Daoy (cell line): ENCODE measurements at places on chromosomes 7 and 10. TPM values are rescaled to one million over a fixed set of nuclear protein-coding genes. Genes with fewer than 3 reads are reported as not detected.

GRCh38 chr10:100740476-100741377 is 4.7 kb upstream of the PAX2 start:
- no peak for DNase-seq

DNA sequence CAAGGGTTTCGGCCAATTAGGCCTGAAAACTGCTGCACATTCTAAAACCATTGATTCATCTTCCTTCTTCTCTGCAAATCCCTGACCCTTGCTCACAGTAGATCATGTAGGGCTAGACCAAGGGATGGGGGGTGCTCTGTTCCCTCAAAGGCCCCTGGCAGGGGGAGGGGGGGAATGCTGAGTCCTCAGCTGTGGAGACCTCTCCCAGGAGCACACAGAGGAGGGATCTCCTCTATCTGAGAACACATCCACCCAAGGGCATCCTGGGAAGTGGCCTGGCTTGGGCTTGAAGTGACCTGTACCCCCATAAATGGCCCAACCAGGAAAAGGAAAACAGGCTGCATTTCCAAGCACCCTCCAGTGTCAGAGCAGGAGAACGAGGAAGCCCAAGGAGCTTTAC is 1.0 kb upstream of the CDHR1 start:
- no peak for DNase-seq

- DNase-seq = no peak
Observed at GRCh38 chr10:66538908-66539307, 386.9 kb upstream of the LRRTM3 start.

DNA sequence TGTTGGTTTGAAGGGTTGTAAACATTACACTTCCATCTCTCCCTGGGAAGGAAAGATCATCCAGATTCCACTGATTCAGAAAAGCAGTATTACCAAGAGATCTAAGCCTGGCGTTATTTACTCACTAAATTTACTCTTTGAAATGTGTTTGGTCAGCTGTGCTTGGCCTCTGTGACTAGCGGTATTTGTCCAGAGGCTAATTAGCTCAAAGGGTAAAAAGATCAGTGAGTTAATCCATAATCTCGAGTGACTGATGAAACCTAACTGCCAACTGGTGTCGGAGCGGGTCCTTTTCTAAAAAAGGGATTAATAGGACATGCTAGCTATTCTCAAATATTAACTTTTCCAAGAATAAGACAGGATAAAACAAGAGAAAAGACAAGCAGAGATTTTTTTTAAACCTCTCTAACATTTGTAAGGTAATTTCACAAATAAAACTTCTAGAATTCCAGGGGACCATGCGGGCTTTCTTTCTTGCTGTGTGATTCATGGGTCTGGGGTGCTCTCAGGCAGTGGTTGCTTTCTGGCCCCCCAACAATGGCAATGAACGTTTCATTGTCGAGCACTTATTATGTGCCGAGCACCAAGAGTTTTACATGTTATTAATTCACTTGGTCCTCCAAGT is 247.3 kb upstream of the AOAH start:
- no peak for DNase-seq

DNA sequence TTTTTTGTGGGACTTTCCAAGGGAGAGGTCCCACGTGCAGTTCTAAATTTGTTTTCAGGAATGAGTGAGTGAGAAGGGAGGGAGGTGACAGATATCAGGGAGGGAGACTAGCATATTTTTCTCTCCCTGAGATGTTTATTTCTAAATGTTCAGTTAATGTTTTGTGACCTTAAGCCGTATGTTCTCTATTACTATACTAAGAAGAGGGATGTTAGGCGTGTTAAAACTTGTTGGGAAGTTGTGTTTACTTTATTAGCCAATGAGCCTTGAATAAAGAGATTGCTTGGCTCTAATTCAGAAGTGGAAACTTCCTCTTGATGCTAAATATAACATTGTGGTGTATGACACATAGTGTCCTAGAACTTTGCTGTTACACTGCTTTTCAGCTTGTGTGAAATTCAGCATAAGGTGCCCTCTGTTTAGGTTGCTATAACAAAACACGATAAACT is 37.3 kb downstream of the DNAH11 start:
- DNase-seq = peak; percentile 49

GRCh38 chr10:96949039-96949683 is 117.1 kb downstream of the LCOR start:
- no peak for DNase-seq

- DNase-seq = peak; percentile 61
Observed at GRCh38 chr7:155741805-155742204, 70.5 kb downstream of the SHH start.

DNA sequence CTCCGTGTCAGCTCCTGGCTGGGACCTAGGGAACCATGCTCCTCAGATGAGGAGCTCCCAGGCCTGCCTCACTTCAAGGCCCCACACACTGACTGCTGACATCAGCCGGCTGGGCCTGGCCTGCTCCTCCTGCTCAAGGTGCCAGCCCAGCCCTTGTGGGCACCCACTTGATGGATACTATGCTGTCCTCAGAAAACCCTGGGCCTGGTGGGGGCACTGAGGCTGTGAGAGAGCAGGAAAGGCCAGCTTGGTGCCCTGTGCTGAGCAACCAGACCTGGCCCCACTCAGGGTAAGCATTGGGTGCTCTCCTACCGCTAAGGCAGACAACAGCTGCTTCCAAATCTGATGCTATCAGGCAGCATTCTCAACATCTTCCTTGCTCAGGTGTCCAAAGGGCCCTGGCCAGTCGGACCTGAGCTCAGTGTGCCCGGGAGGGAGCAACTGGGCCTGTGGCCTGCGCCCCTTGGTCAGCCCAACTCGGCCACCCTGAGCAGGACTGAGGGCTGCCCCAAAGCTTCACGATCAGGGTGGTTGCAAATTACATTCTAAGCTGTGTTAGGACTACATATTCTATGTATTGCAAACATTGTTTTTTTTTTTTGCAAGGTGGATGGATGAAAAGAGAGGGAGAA is 21.9 kb upstream of the ANTXRL start:
- DNase-seq = no peak

- no peak for DNase-seq
Observed at GRCh38 chr7:53699215-53699837, 663.9 kb downstream of the POM121L12 start.

GRCh38 chr10:121436630-121437341 is 161.5 kb downstream of the FGFR2 start:
- no peak for DNase-seq

- no peak for DNase-seq
Observed at GRCh38 chr10:84432891-84433290, 104.5 kb downstream of the CCSER2 start.

DNA sequence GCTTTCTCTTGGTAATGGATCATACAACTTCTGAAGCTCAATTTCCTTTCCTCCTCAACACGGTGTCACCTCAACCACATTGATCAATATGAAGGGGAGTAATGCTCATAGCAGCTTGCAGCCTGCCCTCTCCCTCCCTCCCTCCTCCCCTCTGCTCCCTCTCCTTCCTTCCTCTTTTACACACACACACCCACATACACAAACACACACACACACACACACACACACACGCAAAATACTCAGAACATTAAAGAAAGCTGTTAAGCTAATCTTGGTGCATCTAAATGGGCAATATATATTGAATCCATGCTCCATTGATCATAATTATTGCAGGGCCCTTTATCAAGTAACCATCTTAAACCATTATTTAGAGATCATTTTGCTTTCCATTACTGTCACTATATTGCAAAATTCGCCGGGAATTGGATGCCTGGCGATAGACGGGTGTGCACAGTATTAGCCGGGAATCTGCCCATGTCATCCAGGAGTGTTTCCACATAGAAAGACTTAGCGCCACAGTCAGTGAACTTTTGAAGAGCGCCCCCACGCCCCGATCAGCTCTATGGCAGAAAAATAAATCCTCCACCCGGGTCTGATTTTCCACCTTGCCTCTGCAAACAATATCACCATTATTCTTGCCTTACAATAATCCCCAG is 122.0 kb downstream of the PRLHR start:
- DNase-seq = no peak

DNA sequence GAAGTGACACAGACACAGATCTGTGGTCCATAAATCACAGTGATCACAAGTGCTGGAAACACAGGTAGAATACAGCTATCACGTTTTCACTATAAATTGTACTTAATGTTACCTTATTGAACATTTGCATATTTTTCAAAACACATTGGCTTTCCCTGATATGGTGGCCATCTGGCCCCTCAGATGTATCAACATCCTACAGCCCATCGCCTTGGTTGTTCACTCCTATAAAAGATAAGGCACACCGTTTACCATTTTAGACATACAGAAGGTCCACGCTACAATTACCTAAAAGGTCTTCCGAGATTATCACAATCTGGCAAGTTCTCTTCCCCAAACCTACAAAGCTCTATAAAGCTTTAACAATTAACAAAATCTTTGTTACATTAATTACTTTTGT is 91.4 kb downstream of the SRPK2 start:
- no peak for DNase-seq

DNA sequence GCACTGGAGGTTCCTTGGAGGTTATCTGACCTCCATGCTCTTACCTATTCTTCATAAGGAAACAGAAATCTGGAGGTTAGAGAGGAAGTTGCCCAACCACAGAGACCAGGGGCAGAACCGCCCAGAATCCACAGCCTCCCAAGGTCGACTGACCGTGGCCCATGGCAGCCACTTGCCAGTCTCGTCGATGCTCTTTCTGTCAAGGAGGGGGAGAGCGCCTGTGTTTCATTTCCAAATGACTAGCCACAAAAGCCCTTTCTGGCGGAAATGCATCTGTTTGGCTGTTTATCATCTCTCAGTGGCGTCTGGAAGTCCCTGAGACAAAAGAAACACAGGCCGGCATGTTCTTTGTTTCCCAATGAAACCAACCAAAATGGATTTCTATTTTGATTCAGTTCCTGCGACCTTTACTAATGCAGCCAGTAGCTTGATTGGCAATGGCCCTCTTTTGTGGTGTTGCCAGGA is 2.9 kb downstream of the RAMP3 start:
- DNase-seq = no peak

GRCh38 chr7:116236020-116236630 is 25.8 kb downstream of the TES start:
- peak; percentile 71 for DNase-seq

GRCh38 chr7:5685205-5685604 is 96.3 kb downstream of the RNF216 start:
- DNase-seq = no peak

DNA sequence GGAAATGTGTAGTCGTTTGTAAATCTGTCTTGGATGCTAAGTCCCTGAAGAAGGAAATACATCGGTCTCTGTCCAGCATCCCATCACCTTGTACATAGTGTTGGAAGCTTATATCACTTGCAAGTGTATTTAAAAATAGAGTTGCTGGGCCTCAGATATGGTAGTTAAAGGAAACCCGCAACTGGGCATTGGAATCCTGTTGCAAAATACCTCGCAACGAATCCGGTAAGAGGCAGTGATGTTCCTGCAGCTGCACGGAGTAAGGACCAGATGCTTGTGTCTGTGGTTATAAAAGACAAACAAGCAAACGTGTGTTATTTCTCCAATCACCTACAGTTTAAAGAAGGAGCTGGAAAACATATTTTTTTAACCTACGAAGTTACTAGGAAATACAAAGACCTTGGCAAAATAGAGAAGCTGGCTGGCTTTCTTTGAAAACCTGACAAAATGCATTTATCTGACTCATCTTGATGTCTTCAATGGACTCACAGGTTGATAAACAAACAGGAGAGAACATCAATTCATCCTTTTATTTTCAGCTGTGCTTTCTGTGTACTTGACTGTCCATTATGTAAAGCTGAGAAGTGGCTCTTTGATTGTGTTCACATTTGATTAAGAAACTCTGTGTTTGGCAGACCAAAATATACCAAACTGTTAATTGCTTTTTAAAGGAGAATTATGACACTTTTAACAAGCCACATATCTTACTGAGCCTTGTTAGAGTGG is 326.4 kb downstream of the SFMBT2 start:
- DNase-seq = no peak

DNA sequence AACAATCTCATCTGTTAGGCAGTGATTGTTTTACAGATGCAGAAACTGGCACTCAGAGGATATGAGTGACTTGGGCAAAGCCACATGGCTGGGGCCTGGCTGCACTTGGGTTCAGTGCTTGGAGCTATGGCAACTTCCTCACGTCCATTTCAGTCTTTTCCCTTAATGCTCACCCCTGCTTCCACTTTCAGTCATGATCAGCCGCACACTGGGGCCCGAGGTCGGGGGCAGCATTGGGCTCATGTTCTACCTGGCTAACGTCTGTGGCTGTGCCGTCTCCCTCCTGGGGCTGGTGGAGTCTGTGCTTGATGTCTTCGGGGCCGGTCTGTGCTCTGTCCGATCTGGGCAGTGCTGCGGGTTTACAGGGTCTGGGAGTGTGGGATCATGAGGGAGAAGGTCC is 3.0 kb downstream of the SLC12A9 start:
- DNase-seq = no peak

DNA sequence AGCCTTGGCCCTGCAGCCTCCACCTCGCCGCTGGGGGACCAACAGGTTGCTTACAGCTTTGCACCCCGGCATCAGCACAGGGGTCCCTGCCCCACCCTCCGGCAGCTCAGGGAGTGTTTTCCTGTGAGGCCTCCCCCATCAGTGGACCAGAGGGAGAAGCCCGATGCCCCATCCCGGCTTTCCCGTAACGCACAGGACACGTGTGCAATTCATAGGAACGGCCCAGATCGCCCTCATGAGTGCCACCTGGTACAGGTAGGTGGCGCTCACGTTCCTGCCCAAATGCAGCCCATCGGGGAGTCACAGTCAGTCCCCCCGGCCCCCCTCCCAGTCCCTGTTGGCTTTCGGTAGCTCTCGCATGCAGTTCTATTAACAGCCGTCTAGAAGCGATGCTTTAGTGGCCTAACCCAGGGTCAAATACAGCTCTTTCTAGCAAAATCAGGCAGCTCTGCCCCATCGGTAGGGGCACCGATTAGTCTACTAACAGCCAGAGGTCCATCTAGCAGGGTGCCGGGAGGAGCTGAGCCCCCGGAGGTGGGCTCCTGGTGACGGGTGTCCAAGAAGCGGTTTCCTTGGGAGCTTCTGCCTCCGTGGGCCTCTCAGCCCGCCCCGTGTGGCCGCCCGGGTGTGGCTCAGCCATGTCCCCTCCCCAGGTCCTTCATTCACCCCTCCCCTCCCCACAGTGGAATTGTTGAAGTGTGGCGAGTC is 48.4 kb upstream of the GTF2IRD1 start:
- DNase-seq = peak; percentile 46

NUPR2 gene
- total RNA-seq = not detected in 2 replicates

SPAM1 gene
- total RNA-seq = not detected in 2 replicates

CWF19L1 gene
- total RNA-seq = 40.4 and 41.1 TPM in 2 replicates

OR2A5 gene
- not detected in 2 replicates for total RNA-seq

MYH16 gene
- 0.51 TPM in 1 of 2 replicates, not detected in the other for total RNA-seq

IKZF1 gene
- total RNA-seq = 4.2 and 5.2 TPM in 2 replicates

LRRTM3 gene
- total RNA-seq = not detected in 2 replicates
